ENCODE measurements at places on chromosomes 5 and 9.

- no peak for DNase-seq
Measured at GRCh38 chr5:37029436-37029835, 152.9 kb downstream of the NIPBL start.

DNA sequence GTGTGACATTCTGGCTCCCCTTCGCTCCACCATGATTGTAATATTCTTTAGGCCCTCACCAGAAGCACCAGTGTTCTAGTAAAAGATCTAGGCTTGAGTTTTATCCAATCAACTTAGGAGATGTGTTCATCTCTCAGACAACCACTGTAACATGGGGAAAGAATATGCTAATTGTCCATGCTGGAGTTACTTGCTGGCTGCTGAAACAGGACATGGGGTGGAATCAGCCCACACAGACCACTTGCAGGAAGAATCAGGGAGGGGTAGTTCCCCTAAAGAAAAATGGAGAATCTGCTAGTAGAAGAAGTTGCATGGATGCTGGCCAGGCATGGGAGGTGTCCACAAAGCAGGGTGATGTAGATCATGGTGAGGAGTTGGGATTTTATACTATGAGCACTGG is 86.2 kb downstream of the FEM1C start:
- DNase-seq, result no peak

DNA sequence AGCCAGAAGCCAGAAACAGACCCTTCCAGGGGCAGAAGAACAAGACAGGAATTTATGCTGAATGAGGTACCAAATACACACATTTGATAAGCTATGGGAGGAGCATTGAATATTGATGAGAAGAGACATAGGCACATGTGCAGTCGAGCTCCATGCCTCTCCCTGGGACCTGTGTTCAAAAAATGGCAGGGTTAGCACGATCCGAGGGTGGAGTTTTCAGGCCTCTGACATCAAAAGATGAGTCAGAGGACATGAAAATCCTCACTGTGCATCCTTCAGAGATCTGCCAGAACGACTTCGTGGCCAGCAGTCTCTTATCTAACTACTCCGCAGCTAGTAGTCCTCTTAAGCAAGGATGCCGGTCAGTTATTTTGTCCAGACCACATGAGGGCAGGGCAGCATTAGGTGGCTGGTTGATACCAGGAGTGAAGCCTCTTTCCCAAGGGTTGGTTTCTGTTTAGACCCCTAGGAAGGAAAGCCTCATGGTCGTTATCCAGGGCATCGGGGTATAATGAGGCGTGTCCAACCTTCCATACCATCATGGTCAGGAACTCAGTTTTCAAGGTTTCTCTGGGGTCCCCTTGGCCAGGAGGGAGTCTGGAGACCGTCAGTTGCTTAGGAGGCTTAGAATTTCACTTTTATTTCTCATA is 11.6 kb upstream of the CMBL start:
- DNase-seq, result no peak

- no peak for DNase-seq
Measured at GRCh38 chr5:176500511-176500910, 36.7 kb downstream of the RNF44 start.

DNA sequence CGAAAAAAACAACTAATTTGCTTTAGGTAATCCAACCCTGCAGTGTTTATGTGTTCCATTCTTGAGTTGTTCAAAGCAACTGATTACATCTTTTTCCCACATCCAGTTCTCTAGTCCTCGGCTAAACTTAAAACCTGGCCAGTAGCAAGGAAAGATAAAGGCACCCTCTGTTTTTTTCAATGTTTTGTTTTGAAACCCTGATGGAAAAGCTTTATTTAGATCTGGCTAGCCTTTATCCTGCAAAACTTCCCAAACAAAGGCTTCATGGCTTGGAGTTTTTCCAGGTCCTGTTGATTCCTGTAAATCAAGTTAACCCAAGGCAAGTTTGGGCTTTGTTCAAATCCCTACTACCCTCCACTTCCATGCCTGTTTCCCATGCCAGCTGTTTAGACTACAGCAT is 105.1 kb downstream of the CEMIP2 start:
- DNase-seq, result no peak

DNA sequence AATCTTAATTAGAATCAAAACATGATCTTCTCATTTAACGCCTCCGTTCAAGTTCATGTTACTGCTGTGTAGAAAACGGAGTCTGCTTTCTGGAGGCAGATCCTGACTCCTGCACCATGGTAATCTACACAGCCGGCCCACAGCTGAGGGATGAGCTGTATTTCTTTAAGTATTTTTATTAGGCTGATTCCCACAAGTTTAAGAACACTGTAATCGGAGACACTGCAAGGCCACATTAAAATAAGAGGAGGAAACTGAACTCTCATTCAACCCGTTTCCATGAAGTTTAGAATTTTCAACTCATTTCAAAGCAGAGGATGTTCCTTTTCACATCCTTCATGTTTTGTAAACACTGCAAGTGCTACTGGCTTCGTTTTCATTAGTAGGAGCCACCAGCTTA is 372.2 kb downstream of the NFIB start:
- no peak for DNase-seq

GRCh38 chr5:142486581-142486980 is 161.8 kb upstream of the SPRY4 start:
- DNase-seq, result no peak

- no peak for DNase-seq
Measured at GRCh38 chr9:107242073-107243030, 40.7 kb upstream of the RAD23B start.

- DNase-seq, result no peak
Measured at GRCh38 chr9:98552331-98552730, 156.4 kb downstream of the GABBR2 start.

DNA sequence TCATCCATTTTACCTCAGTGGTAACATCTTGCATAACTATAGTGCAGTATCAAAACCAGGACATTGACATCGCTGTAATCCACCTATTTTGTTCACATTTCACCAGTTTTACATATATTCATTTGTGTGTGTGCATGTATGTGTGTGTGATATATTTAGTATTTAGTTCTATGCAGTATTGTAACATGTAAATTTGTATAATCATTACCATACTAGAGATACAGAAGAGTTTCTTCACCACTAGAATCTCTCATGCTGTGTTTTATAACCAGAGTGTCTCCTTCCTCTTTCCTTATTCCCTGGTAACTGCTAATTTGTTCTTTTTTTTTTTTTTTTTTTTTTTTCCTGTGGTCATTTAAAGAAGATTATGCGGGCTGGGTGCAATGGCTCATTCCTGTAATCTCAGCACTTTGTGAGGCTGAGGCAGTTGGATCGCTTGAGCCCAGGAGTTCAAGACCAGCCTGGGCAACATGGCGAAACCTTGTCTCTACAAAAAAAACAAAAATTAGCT is 11.0 kb downstream of the RASA1 start:
- no peak for DNase-seq

GRCh38 chr9:130731355-130731754 is 37.8 kb downstream of the EXOSC2 start:
- no peak for DNase-seq

- DNase-seq, result no peak
Measured at GRCh38 chr5:65113771-65114170, 345.0 kb downstream of the CWC27 start.

GRCh38 chr9:134937164-134937555 is 19.4 kb upstream of the FCN1 start:
- DNase-seq, result no peak

Measured in stimulated activated CD4-positive, alpha-beta T cell treated with anti-CD3 and anti-CD28 coated beads, TNF-alpha, amount 100 ng/mL, for 1 hour (primary cell).